ENCODE measurements at places on chromosomes 2 and 18.

GRCh38 chr2:7706791-7707190 is 789.6 kb downstream of the RNF144A start:
- no peak for DNase-seq

DNA sequence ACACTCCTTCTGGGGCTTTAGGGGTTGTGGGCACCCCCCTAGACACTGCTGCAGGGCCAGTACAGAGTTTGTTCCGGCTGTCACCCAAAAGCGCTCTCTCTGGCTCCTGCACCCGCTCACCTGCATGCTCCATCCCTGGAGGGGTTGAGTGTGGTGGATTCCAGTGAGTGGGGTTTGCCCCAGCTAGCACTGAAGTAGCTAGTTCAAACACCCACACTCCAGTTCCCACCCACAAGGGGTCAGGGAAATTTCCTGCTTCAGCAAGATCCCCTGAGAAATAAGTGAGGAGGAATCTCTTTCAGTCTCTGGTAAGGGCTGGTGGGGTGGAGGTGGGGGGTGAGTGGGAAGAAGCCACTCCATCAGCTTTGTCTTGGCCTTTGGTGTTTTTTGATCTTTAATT is 73.6 kb downstream of the TMEM17 start:
- DNase-seq: no peak

GRCh38 chr2:85264471-85264870 is 63.3 kb downstream of the TGOLN2 start:
- DNase-seq: no peak

GRCh38 chr2:157321466-157321865 is 4.2 kb downstream of the ERMN start:
- DNase-seq: no peak
